ENCODE measurements at places on chromosomes 4 and X.

GRCh38 chrX:38552721-38553120 is 8.6 kb upstream of the TSPAN7 start:
- no peak for DNase-seq

DNA sequence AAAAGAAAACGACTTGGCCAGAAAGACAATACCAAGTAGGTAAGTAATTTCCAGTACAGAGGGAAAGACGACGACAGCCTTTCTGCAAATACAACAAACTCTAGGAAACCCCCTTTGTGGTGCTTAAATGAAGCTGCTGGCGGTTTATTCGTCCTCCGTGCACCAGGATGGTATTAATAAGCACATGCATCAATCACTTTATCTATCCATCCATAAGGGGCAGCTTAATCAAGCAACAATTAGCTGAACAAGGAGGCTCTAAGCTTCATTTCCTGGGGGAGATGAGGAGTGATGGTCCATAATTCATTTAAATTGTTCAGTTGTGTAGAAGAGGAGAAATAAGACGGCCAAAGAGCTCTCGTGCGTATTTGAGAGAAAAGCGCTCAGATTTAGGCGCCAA is 26.2 kb downstream of the IRF2 start:
- no peak for DNase-seq

GRCh38 chr4:98482847-98483806 is 175.3 kb downstream of the TSPAN5 start:
- DNase-seq, result no peak

DNA sequence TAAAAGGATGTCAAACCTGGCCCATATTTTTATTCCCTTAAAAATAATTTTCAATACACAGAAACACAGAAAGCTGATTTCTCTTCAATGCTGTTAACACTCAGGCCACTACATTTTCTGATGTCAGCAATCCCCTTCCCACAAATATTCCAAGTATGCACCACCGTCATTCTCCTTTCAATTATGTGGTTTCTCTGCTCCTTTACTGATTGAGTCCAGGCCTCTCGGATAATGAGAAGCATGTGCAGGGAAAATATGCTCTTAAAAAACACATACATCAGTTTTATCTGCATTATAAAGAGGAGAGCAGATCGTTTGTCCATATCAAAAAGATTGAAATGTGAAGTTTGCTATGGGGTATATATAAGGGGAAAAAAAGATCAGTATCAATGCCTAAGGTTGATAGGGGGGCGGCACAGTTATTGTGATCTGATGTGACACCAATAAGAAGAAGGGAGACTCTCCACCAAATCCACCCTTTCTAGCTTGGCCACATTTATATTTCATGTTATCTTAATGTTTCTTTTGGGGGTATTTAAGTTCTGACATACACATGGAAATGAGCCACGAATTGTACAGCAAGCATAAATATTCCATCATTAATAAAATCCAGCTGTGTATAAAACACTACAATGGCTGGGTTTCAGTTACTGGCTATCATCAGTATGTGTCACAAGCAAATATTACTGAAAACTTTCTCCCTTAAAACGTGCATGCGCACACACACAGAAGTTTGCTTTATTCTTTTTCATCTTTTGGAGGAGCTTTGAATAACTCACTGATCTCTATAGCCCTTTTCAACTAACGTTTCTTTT is 6.4 kb downstream of the AMOT start:
- DNase-seq, result no peak

GRCh38 chr4:18914182-18914581 is 892.6 kb upstream of the LCORL start:
- DNase-seq, result no peak

GRCh38 chr4:145260091-145260490 is 79.7 kb upstream of the OTUD4 start:
- no peak for DNase-seq

DNA sequence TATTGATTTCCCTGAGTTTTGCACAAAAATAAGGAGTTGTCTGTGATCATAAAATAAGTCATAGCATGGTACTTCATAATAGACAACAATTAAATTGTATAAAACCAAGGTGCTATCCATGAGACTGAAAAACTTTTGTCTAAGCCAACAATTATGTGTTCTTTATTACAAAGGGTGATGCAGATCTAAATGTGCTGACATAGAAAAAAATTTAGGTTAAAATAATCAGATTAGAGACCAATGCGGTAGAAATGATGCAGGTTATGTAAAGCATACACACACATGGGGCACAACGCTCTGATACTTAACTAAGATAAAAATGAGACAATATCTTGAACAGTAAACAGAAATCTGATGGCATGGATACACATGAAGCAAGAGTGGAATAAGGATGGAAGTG is 113.3 kb downstream of the PWWP3B start:
- DNase-seq, result no peak

DNA sequence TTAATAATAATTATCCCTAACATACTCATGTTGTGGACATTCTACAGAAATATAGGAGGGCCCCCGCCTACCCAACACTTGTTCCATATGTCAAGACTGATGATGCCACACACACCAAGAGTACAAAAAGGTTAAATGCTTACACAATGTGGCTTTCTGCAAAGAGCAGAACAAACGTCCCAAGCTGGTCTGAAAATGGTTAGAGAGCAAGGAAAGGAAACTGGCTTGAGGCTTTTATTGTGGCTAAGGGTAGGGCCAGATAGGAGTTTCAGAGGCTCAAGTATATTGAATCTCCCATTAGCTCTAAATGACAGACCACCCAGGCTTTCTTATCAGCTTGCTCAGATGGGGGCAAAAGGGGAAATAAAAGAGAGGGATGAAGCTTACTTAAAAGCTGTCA is 134.1 kb upstream of the C1QTNF7 start:
- DNase-seq, result no peak

GRCh38 chr4:145319751-145320150 is 139.4 kb upstream of the OTUD4 start:
- no peak for DNase-seq

GRCh38 chr4:143712155-143712550 is 11.7 kb upstream of the FREM3 start:
- no peak for DNase-seq

DNA sequence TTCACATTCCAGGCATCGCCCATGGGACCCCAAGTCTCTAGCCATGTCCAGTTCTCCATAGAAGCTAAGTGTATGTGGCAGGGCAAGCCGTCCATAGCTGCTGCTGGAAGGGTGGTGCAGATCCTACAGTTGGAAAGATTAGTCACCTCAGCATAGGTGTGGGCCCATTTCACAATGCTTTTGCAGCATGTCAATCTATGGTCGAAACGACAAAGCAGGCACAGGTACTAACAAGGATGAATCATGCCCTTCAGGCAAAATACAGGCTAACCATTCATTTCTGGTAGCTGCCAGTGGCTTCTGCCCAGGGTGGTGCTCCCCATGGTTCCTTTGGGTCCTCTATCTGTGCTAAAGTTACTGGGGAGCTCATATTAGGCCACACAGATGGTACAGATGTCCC is 225.2 kb downstream of the ADGRL3 start:
- no peak for DNase-seq

DNA sequence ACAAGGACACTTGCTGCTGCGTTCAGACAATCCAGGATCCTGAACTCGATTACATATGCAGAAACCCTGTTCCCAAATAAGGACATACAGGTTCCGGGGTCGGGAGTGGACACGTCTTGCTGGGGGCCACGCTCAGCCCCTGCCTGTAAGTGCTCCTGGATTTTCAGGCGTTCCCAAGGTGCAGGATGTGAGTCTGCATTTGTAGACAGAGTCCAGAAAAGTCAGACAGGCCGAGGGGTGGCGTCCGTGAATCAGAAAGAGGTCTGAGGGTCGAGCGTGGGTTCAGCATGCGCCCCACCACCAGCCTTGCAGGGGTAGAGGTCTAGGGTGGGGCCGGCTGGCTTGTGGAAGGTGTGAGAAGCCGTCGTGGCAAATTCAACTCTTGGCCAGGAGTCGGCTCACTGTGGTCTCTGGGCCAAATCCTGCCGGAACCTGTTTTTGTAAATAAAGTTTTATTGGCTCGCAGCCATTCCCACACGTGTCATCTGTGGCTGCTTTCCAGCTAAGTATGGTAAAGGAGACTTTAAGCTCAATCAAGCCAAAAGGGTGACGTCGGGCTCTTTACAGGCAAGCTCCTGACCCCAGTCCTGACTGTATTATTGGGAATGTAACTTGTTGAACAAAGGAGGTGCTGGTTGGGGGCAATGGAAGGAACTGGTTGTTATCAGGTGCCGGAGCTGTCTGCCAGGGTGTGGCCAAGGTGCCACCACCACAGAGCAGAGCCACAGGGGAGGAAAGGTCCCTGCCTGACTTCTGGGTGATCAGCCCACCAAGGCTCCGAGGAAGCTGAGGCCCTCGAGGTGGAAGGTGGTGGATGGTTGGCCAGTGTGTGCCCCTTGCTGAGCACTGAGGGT is 7.4 kb downstream of the DOK7 start:
- no peak for DNase-seq

- DNase-seq, result no peak
Measured at GRCh38 chr4:158863296-158863695, 94.5 kb downstream of the FNIP2 start.

- DNase-seq, result peak; percentile 3
Measured at GRCh38 chr4:22515888-22516541, at the start of gene ADGRA3. Gene ADGRA3 (minus strand): TSS chr4:22516066. CDS start chr4:22515784, 282 bp downstream.

DNA sequence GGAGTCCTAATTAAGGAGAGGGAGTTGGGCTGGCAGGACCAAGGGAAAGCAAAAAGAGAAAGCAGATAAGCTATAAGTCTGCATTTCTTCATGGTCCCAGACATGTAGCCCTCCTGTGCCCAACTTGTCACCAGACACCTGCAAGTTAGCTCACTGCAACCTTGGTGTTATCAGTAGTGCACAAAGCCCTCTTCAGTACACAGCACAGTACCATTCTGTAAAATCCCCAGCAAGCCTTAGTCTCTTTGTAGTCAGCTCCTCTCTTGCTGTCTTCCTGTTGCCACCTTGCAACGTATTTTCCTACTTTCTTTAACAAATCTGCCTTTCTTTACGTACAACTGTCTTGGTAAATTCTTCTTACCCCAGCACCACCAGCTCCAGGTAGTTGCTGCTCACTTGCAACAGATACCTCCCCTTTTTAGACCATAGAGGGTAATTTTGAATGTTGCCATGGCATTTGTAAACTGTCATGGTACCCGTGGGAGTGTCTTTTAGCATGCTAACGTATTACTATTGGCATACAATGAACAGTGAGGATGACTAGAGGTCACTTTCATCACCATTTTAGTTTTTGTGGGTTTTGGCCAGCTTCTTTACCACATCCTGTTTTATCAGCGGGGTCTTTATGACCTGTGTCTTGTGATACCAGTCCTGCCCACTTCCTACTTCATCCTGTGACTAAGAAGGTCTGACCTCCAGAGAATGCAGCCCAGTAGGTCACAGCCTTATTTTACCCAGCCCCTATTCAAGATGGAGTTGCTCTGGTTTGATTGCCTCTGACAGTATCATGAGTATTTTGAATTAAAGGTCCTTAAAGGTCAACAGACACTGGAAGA is 28.3 kb upstream of the AP1S2 start:
- DNase-seq, result no peak

DNA sequence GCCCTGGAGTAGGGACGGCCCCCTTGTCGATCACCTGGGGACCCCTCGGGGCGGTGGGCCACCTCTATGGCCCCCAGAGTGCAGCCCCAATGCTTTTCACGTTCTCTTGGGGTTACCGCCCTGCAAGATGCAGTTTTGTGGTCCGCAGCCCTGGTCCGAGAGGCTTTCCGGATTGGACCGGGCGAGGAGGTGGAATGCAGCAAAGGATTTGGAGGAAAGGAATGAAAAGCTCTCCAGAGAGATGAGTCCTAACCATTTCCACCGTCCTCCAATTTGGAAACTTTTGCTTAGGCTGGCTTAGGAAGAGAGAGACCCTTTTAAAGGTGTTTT is 601 bp downstream of the SLC25A43 start:
- no peak for DNase-seq

DNA sequence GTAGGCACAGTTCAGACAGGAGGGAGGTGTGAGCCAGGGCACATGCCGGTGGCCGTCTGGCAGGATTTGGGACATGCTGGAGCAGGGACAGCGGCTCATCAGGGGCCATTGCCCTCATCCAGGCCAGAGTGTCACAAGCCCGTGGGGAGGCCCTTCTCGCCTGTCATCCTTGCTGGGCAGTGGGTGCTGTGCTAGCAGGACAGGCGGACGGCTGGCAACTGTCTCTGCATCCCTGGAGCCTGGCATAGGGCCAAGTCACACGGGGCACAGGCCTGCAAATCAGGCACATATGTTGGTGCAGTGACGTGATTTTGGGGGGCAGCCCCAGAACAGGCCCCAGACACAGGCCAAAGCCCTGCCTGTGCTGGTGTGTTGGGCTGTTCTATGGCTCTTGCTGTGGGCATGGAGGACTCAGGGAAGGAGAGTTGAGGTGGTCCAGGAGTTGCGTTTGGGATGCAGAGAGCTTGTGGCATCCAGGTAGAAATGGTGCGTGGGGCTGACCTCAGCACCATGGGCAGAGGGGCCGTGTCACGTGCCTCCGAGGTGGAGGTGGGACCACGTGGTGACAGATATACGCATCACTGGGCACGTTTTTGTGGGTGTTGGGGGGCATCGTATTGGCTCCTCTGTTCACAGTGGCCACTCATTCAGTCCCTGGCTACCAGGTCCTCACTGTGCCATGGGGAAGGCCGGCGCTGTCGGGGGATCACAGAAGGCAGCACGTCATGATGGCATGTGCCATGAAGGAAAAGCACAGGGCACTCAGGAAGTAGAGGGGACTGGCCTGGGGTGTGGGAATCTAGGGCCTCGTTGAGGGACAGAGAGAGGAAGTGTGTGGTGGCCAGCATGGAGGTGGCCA is 14.6 kb upstream of the MSANTD1 start:
- DNase-seq, result no peak

DNA sequence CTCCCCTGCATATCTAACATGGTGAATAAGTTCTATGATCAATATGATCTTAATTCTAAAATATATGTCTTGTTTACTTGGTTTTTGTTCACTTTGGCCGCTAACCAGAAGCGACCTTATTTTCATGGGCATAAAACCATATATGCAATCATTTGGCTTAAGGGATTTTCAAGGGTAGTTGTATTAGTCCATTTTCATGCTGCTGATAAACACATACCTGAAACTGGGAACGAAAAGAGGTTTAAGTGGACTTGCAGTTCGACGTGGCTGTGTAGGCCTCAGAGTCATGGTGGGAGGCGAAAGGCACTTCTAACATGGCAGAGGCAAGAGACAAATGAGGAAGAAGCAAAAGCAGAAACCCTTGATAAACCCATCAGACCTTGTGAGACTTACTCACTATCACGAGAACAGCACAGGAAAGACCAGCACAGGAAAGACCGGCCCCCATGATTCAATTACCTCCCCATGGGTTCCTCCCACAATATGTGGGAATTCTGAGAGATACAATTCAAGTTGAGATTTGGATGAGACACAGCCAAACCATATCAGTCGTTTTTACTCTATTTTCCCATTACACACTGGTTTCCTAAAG is 114.3 kb upstream of the CPEB2 start:
- no peak for DNase-seq

DNA sequence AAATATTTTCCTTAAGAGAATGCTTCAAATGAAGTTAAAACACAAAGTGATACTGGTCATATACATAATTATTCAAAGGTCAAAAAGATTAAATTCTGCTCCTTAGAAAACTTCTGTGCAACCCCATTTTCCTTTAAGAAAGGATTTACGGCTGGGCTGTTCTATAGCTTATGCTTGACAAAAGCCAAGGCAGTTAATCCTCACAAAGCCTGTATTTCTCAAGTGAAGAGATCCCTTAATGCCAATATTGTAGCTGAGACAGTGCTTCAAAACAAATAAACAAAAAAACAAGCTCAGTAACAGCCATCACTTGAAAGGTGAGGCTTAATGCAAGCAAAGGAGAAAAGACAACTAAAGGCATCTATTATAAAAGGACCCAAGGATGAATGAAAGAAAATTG is 42.5 kb downstream of the BTC start:
- DNase-seq, result no peak

Data from naive B cell (primary cell).